ENCODE measurements at places on chromosomes 12 and 14.

GRCh38 chr14:42617005-42617404 is 1010.3 kb downstream of the LRFN5 start:
- DNase-seq, result no peak

DNA sequence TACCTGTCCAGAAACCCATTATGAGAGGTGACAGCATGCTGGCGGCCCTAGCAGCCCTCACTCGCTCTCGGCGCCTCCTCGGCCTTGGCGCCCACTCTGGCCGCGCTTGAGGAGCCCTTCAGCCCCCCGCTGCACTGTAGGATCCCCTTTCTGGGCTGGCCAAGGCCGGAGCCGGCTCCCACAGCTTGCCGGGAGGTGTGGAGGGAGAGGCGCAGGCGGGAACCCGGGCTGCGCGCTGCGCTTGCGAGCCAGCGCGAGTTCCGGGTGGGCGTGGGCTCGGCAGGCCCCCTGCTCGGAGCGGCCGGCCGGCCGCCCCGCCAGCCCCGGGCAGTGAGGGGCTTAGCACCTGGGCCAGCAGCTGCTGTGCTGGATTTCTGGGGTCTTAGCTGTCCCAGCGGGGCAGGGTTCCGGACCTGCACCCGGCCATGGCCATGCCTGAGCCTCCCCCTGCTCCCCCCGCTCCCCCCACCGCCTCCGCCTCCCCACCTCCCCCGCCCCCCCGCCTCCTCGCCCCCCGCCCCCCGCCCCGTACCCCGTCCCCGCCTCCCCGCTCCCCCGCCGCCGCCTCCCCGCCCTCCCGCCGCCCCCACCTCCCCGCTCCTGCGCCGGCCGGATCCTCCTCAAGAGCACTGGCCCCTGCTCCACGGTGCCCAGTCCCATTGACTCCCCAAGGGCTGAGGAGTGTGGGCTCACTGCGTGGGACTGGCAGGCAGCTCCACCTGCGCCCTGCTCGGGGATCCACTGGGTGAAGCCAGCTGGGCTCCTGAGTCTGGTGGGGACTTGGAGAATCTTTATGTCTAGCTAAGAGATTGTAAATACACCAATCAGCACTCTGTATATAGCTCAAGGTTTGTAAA is 163.1 kb downstream of the KLHL28 start:
- no peak for DNase-seq

DNA sequence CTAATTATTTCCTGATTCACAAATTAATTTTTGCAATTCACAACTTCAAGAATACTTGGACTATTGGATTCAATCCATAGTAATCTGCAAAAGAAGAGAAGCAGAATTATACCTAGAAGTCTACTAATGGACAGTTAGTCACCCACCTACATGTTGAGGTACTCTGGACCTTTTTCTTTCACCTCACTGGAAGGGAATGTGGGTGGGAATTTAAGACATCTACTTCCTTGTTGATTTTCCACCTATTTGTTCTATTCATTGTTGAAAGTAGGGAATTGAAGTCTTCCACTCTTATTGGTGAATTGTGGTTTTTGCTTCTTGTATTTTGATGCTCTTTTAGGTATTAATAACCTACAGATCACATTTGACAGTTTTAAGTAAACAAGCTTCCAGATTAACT is 11.0 kb downstream of the RESF1 start:
- no peak for DNase-seq

- no peak for DNase-seq
These were observed 520.0 kb upstream of the CCDC196 start for GRCh38 chr14:65966188-65966587.

DNA sequence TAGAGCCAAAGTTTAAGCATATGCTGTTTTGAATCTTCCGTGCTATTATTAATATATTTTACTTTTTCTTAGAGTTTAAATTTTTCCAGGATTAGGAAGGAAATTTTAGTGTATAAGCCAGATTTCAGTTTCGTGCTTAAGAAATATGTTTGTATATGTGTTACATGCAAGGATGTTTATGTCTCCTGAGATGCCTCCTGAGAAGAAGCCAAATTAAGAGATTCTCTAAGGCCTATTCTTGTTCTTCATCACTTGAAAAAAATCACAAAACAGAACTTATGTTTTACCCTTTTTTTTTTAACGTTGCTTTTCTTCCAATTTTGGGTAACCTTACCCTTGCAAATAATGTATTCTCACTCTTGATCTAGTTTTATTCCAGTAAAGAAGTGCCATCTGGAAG is 412.7 kb downstream of the TMTC2 start:
- no peak for DNase-seq

All from activated T-helper 1 cell treated with Interleukin-2 at 50 U/mL for 16 hours (primary cell).